ENCODE measurements at places on chromosomes 2 and 18.
A peak's percentile ranks its signal among the peaks of the same experiment; 100 is the strongest.

DNA sequence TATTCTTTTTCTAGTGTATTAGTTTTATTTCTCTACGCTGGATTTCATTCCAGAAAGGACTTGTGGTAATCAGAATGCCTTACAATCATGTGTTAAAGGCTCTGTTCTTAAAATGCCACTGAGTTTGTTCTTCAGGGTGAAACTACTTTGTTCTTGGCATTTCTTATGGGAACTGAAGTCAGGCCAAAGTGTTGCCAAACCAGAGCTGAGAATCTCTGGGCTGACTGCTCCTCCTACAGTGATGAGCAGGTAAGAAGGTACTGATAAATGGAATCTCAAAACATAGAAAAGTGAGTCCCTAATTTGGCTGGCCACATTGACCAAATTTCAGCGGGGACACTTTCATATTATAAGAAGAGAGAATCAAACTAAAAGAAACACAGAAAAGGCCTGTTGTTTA is 55.1 kb upstream of the ZNF397 start:
- no peak for DNase-seq

- DNase-seq: no peak
Observed at GRCh38 chr2:236663287-236664101, 93.9 kb downstream of the ACKR3 start.

DNA sequence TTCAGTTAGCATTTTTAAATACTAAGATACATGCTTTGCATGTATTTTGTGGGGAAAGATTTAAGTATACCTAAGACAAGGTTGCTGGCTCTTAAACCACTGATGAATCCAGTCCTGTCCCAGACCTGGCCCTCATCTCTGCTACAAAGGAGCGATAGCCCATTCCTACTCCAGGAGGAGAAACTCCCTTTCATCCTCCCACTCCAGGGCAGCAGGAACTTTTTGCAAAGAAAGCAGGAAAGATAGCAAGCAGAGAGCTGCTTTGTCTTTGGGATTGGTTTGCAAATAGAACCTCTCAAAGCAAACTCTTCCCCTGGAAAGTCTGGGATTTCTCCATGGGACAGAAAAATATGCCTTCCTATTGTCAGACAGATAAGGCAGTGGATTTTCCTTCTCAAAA is 43.6 kb upstream of the COPS8 start:
- DNase-seq: no peak

GRCh38 chr18:62434798-62435197 is 88.0 kb upstream of the ZCCHC2 start:
- DNase-seq: no peak

- peak; percentile 61 for DNase-seq
Observed at GRCh38 chr2:196750977-196751631, 48.4 kb downstream of the GTF3C3 start.

GRCh38 chr2:207869784-207870778 is 100.4 kb upstream of the FZD5 start:
- DNase-seq: no peak

DNA sequence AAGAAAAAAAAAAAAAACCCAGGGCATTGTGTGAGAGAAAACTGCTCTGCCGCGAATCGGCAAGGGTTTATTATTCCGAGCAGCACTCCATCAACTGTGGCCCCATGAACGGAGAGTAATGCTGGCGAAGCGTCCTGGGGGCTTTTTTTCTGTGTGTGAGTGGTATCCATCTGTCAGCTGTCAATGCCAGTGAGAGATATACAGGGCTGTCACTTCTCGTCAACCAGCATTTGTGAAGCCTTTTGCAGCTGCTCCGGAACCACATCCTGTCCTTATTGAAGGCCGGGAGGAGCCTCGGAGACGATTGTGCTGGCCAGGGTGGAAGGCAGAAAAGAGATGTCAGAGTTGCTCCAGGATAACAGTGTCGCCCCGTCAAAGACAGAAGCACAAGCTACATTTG is 356.9 kb upstream of the SMIM21 start:
- DNase-seq: no peak

DNA sequence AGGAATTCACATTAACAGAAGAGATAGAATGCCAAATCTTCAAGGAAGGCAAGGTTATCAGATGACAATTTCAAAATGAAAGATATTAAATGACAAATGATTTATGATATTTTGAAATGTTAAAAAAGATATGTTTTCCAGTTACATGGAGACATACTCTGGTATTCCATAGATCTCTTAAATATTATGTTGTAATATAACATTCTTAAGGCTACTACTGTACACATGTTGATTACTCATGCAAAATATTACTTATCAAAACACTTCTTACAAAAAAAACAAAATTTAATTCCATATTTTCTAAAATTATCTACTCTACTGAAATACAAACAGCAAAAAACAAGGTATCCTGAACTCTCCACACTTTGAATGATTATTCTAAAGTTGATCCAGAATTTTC is 22.9 kb downstream of the RTTN start:
- no peak for DNase-seq

DNA sequence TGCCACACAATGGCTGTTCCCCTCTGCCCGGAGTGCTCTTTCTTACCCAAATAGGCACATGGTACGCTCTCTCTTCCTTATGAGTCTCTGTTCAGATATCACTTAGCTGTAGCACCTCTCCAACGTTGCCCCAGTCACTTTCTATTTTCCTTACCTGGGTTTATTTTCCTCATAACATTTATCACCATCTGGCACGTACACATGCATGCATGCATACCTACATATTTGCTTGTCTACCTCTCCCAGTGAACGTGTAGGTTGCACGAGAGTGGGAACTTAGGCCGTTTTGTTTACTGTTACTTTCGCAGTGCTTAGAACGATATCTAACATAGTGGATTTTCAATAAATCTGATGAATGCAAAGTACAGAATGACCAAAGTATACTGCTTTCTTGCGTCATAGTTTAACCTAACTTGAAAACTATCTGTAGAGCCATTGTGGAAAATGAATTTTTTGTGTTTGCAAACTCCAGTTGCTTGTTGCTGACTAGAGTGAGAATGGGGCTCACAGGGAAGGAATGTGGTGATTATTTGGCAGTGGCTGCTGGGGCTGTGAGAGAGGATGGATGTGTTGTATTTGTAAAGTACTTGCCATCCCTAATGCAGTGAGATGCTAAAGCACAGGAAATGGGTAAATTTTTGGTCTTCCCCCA is 47.1 kb downstream of the ACSL3 start:
- no peak for DNase-seq

DNA sequence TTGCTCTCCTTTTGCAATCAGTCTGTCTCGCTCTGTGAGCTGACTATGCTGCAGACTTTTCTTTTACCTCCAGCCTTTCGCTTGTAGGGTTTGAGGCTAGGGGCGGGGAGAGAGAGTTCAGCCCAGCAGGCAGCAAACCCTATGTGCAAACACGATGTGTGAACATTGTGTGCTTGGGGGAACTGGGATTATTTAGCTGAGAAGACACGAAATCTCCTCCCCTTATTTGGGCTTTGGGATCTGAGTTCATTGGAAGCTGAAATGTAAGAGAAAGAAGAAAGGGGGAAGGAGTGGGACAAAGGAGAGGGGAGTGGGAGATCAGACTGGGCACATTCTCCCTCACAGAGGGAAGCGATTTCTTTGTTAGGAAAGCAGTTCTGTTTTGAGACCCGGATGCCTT is 189.6 kb upstream of the TNP1 start:
- no peak for DNase-seq
